ENCODE measurements at places on chromosomes 3 and 15.

GRCh38 chr15:59273234-59273633 is 66.6 kb downstream of the LDHAL6B start:
- DNase-seq, result no peak

DNA sequence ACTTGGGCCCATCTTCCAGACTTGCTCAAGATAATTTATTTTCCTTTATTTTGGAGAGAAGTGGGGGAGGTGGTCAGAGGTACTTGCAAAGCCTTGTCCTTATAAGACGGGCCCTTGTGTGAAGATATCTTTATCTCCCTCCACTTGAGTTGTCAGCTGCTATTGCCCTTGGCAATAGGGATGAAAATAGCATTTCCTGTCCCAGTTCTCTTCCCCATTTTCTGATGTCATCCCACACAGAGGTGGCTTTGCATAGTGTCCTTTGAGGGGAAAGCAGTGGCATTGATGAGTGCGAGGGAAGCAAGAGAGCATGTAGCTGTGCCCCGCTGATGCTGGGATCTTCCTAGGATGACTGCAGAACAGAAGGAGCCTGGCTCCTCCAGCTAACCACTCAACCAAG is 41.9 kb upstream of the TUBGCP5 start:
- no peak for DNase-seq

- DNase-seq, result peak; percentile 24
Observed at GRCh38 chr3:40317061-40317855, 7.8 kb downstream of the EIF1B start.

GRCh38 chr3:101813817-101814440 is 34.9 kb downstream of the NXPE3 start:
- no peak for DNase-seq

- no peak for DNase-seq
Observed at GRCh38 chr3:52704611-52705437, 767 bp downstream of the GLT8D1 start.

- no peak for DNase-seq
Observed at GRCh38 chr3:143410259-143410658, 290.7 kb downstream of the CHST2 start.

DNA sequence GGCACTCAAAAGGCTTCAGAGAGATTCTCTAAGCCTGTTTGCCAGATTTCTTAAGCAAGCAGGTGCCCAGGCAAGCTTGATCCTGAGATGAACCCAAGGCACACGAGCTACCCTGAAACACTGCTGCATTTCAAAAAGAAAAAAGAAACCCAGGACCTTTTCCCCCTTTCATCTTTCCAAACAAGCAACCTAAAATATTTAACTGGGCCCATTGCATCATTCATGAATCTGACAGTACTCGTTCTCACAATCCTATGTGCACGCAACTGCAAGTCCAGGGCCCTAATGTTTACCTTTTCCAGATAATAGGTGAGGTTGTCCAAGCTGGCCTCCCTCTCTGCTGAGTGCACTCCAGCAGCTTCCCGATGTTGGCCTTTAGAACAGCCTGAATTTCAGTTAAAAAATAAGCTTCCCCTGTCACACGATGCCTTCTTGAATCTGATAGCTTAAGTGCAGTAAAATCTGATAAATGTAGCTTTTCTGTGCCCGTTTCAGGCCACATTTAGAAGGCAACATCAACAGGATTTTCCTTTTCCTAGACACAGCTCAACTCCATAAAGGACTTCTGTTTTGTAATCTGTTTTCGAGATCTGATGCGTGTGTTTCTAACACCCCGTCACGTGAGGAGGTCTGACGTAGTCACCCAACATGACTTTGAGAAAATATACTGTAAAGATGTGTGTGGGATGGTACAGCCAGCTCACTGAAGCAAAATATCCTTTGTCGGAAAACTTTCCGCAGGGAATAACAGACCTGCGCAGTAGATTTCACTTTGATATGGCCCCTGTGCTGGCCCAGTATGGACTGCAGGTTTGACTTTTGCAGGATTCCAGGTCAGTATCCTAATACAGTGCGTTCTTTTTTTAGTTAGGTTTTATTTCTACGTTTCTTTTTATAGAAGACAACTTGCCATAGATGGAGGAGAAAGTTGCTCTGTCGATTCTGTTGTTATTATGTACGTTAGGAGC is 55.1 kb upstream of the RASA2 start:
- no peak for DNase-seq

- DNase-seq, result no peak
Observed at GRCh38 chr3:13513913-13514517, 33.9 kb downstream of the HDAC11 start.
